ENCODE measurements at places on chromosomes 3 and 15.

DNA sequence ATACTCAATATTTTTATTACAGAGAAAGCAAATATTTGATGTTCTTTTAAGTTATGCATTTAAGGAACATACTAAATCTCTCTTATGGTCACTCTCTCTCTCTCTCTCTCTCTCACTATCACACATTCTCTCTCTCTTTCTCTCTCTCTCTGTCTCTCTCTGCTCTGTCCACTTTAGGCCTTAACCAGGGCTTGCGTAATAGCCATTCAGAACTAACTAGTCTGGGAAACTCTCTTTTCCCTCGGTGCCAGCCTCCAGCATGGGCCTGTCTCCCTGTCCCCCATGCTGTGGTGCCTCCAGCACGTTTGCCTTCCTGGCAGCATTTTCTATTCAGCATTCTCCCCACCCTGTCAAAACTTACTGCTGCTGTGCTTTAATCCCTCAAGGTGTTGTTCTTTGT, 389.7 kb downstream of the ROBO1 start:
- H3K27me3 ChIP-seq: no peaks in the 10 kb centered on the region
- no peak for DNase-seq
- no peak overlapping the region for H3K4me3 ChIP-seq
- no peaks in the 10 kb centered on the region for H3K4me1 ChIP-seq

DNA sequence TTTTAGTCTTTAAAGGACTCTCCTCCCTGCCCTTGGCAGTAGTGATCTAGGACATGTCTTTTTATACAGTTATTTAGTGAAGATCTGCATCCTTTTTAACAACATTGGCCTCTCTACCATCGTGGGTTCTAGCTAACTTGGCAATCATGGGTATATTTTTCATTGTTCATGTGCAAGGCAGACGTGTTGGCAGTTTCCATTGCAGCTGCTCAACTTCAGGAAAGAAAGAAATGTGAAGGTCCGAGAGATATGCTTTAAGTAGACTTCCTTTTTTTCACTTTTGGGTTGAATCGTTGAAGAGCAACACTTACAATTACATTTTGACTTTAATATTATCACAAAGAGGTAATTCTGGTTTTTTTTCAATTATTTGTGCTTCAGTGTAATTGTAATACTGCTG, 172.6 kb downstream of the SATB1 start:
- no peaks in the 10 kb centered on the region for H3K27me3 ChIP-seq
- DNase-seq: no peak
- H3K4me3 ChIP-seq: no peak overlapping the region
- H3K36me3 ChIP-seq: no peaks in the 10 kb centered on the region

GRCh38 chr15:31585240-31585639, 258.6 kb downstream of the KLF13 start:
- no peaks in the 10 kb centered on the region for H3K36me3 ChIP-seq
- DNase-seq: no peak
- H3K27me3 ChIP-seq: no peaks in the 10 kb centered on the region
- no peak overlapping the region for H3K27ac ChIP-seq
- no peak overlapping the region for H3K4me3 ChIP-seq

DNA sequence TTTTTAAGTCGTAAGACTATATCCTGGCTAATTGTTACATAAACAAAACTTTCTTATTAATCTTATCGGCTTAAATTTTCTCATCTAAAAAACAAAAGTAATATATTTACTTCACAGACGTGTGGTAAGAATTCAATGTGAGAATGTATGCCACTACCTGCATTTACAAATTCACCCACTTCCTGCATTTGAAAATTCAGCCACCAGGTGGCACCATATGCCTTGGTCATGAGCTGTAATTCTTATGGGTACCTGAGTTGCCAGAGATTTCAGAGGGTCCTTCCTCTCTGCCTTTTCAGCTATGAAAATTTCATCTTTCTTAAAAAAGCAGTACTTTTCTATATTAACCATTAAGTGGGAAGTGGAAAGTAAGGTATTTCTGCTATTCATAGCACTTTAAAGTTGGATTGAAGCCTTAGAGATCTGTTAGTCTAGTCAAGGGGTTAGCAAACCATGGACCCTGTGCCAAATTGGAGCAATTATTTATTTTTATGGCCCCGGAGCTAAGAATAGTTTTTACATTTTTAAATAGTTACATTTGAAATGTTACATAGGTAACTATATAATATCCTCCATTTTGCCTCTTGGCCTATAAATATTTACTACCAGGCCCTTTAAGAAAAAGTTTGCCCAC, 127.8 kb downstream of the HCN4 start:
- no peaks in the 10 kb centered on the region for H3K27me3 ChIP-seq
- H3K27ac ChIP-seq: no peak overlapping the region
- H3K4me3 ChIP-seq: no peak overlapping the region

- H3K4me3 ChIP-seq: no peak overlapping the region
- H3K36me3 ChIP-seq: no peaks in the 10 kb centered on the region
- peaks cover 29% of the 10 kb centered on the region for H3K4me1 ChIP-seq
- no peak for DNase-seq
- no peaks in the 10 kb centered on the region for H3K27me3 ChIP-seq
Measured at GRCh38 chr3:43213631-43214030, 72.7 kb upstream of the SNRK start.

- DNase-seq: no peak
- H3K4me3 ChIP-seq: no peak overlapping the region
- H3K4me1 ChIP-seq: no peaks in the 10 kb centered on the region
- no peak overlapping the region for H3K27ac ChIP-seq
Measured at GRCh38 chr15:65927545-65927944, 58.3 kb downstream of the RAB11A start.

- DNase-seq: no peak
- no peaks in the 10 kb centered on the region for H3K27me3 ChIP-seq
- H3K4me3 ChIP-seq: no peak overlapping the region
- H3K27ac ChIP-seq: no peak overlapping the region
Measured at GRCh38 chr3:116966649-116967048, 257.1 kb downstream of the TUSC7 start.

- H3K36me3 ChIP-seq: no peaks in the 10 kb centered on the region
- DNase-seq: no peak
- no peaks in the 10 kb centered on the region for H3K4me1 ChIP-seq
Measured at GRCh38 chr3:60645801-60646200, 605.5 kb downstream of the FHIT start.

GRCh38 chr3:67018789-67019526, 20.9 kb downstream of the KBTBD8 start:
- H3K4me1 ChIP-seq: no peaks in the 10 kb centered on the region
- no peaks in the 10 kb centered on the region for H3K36me3 ChIP-seq
- no peak for DNase-seq
- no peaks in the 10 kb centered on the region for H3K27me3 ChIP-seq
- H3K4me3 ChIP-seq: no peak overlapping the region

DNA sequence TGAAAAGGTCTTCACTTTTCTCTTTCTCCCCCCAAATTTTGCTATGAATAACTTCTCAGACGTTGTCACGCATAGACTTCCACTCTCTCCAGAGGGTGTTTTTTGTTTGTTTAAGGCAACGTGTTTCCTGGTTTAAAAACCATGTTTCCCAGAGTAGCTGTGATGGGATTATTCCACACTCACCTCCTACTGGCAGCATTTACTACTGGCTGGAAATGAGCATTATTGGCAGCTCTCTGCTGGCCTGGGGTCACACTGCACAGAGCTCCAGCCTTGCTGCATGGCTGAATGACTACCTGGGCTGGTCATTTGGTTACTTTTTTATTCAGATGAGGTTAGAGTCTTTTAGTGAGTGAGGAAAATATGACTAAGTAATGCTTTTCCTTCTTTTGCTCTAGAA, 65.2 kb downstream of the RARB start:
- no peaks in the 10 kb centered on the region for H3K27me3 ChIP-seq
- no peak for DNase-seq
- no peak overlapping the region for H3K4me3 ChIP-seq
- H3K27ac ChIP-seq: no peak overlapping the region
- no peaks in the 10 kb centered on the region for H3K4me1 ChIP-seq

GRCh38 chr3:165225604-165226003, 29.4 kb upstream of the SLITRK3 start:
- H3K4me1 ChIP-seq: no peaks in the 10 kb centered on the region
- DNase-seq: no peak
- no peaks in the 10 kb centered on the region for H3K36me3 ChIP-seq

- H3K4me3 ChIP-seq: no peak overlapping the region
- no peak overlapping the region for H3K27ac ChIP-seq
- DNase-seq: no peak
- H3K27me3 ChIP-seq: no peaks in the 10 kb centered on the region
Measured at GRCh38 chr3:133461291-133461690, 61.4 kb downstream of the BFSP2 start.

DNA sequence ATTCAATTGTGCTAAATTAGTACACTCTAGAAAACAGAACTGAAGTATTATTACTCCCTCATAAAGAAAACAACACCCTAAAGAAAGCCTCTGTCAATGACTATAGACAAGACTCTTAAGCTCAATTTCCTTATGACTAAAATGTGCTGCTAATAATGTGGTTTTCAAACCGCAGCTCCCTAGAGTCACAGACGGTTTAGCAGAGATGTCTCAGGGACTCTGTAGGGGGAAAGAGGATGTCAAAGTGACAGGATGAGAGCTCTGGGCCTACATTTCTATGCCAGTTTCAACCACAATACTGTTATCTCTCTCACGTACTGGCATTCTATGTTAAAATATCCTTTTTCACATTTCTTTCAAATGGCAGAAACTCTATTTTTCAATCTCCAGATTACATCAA, 37.6 kb upstream of the WDR49 start:
- H3K4me3 ChIP-seq: no peak overlapping the region
- no peak for DNase-seq
- H3K4me1 ChIP-seq: no peaks in the 10 kb centered on the region
- H3K27me3 ChIP-seq: no peaks in the 10 kb centered on the region
- no peaks in the 10 kb centered on the region for H3K36me3 ChIP-seq
- H3K27ac ChIP-seq: no peak overlapping the region

GRCh38 chr3:30657914-30658313, 51.5 kb downstream of the TGFBR2 start:
- H3K27ac ChIP-seq: peak overlapping the region; percentile 60
- peaks cover 91% of the 10 kb centered on the region for H3K4me1 ChIP-seq
- DNase-seq: no peak
- no peaks in the 10 kb centered on the region for H3K27me3 ChIP-seq
- H3K4me3 ChIP-seq: no peak overlapping the region

GRCh38 chr3:147699175-147699838, 290.1 kb downstream of the ZIC1 start:
- no peak overlapping the region for H3K4me3 ChIP-seq
- H3K36me3 ChIP-seq: no peaks in the 10 kb centered on the region
- no peak overlapping the region for H3K27ac ChIP-seq
- no peak for DNase-seq

DNA sequence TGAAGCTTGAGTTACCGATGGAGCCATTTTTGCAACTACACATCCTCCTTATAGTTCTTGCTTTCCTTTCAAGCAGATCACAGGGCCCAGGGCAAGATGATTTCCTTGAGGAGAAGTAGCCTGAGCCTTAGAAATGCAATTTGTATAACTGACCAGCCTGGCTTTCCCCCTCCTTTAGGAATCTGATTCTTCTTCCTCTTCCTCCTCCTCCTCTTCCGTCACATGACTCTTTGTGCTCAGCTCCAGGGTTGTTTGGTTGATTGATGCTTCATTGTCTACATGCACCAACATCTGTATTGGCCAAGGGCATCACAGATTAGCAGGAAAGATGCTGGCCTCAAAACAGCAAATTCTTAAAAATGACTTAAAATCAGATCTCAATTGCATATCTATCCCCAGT, 3.3 kb downstream of the SNAPC5 start:
- DNase-seq: no peak
- H3K4me1 ChIP-seq: peaks cover 25% of the 10 kb centered on the region
- H3K4me3 ChIP-seq: no peak overlapping the region
- no peak overlapping the region for H3K27ac ChIP-seq
- H3K36me3 ChIP-seq: no peaks in the 10 kb centered on the region

DNA sequence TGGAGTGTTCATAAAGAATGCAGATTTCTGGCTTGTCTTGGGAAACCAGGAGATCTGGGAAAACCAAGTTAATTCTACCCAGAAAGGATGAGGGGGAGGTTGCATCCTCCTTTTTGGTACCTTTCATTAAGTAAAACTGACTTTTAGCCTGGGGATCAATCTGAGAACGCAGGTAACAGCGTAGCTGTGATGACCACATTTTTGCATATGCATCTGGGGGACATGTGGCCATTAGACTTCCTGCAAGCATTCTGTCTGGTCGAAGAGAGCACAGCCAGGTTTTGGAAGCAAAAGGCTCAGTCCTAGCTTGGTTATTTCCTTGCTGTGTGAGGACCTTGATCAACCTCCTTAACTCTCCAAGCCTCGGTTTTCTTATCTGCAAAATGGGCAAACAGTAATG, 145.2 kb downstream of the SHQ1 start:
- H3K27me3 ChIP-seq: no peaks in the 10 kb centered on the region
- H3K36me3 ChIP-seq: no peaks in the 10 kb centered on the region
- peaks cover 6% of the 10 kb centered on the region for H3K4me1 ChIP-seq
- DNase-seq: no peak
- H3K27ac ChIP-seq: no peak overlapping the region
- no peak overlapping the region for H3K4me3 ChIP-seq

GRCh38 chr3:172332256-172333041, 115.8 kb downstream of the GHSR start:
- H3K36me3 ChIP-seq: peaks cover 37% of the 10 kb centered on the region
- peaks cover 7% of the 10 kb centered on the region for H3K4me1 ChIP-seq
- no peaks in the 10 kb centered on the region for H3K27me3 ChIP-seq
- no peak for DNase-seq

DNA sequence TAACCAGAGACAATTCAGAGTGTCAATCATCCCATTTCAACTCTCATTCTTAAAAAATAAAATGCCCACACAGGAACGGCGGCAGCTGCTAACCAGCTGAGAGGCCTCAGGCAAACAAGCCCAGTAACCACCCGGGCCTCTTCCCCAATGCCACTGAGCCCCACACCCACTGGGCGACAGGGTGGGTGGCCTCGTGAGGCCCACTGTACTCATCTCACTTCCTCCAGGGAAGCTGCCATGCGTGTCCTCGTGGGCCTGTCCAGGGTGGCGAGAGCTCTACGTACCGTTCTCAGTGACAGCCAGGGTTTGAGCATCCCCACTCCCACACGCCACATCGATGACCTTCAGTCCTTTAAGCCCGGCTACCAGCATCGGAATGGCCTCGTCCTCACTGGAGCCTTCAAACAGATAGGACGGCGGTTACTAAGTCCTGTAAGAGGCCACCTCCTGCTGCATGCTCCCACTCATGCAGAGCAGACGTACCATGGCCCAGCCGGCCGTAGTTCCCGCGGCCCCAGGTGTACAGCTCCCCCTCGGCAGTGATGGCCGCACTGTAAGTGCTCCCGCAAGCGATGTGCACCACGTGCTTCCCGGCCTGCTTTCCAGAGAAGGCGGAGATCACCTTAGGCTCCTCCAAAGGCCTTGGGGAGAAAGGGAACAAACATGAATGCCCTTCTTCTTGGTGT, 56.5 kb downstream of the HERC2 start:
- no peak overlapping the region for H3K4me3 ChIP-seq
- no peak overlapping the region for H3K27ac ChIP-seq
- DNase-seq: no peak
- no peaks in the 10 kb centered on the region for H3K27me3 ChIP-seq
- H3K36me3 ChIP-seq: peaks cover 53% of the 10 kb centered on the region
- no peaks in the 10 kb centered on the region for H3K4me1 ChIP-seq
